LHCN-M2 (cell line): ENCODE measurements at places on chromosomes 12 and 14.

- no peak for DNase-seq
These were observed 82.1 kb upstream of the BDKRB2 start for GRCh38 chr14:96122496-96122895.

GRCh38 chr12:24751181-24751580, 197.7 kb downstream of the BCAT1 start:
- peak; percentile 10 for DNase-seq

DNA sequence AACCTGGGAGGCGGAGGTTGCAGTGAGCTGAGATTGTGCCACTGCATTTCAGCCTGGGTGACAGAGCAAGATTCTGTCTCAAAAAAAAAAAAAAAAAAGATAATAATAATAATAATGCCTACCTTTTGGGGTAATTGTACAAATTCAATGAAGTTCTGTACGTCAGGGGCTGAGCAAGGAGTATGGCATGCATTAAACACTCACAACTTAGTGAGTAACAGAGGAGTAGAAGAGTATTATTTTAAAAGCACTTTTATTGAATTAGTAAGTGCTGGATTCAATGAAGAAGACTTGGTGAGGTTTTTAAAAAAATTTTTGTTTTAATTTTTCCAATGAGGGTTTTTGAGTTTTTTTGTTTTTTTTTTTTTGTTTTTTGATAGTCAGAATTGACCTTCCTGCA, 783.6 kb upstream of the TBX3 start:
- no peak for DNase-seq

DNA sequence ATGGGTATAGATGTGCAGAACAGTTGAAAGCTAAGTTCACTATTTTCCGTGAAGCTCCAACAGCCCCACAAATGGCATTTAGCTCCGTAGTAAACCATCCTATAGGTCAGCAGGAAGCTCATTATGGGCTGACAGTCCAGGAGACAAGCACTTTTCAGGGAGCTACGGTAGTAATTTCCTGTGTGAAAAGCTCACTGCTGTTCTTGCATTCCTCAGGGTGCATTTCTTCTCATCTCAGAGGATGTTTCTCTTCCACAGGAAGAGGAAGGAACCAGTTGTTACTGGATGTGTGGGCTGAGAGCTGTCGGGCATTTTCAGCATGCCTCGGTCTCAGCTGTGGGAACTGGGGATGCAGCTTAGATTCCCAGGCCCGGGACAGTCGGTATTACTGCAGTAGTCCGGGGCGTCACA, 72.8 kb downstream of the GALNT4 start:
- DNase-seq = peak; percentile 89

GRCh38 chr14:89481196-89481595, 64.2 kb upstream of the FOXN3 start:
- no peak for DNase-seq

DNA sequence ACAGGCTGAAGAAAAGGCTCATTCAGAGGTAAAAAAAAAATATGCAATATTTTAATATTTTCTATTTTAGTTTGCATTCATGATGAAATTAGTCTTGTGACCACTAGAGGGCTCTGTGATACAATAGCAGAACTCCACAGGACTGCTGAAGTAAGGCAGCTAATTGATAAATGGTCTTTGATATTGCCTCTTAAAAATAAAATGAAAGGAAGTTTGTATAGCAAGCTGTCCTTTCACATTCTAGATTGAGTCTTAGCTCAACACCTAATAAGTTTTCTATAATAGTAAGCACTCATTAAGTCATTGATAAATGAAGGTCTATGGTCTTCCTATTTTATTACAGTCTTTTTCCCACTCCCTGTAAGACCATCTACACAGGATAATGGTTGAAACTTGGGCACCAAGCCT, 315.7 kb downstream of the NAV3 start:
- DNase-seq = peak; percentile 49

DNA sequence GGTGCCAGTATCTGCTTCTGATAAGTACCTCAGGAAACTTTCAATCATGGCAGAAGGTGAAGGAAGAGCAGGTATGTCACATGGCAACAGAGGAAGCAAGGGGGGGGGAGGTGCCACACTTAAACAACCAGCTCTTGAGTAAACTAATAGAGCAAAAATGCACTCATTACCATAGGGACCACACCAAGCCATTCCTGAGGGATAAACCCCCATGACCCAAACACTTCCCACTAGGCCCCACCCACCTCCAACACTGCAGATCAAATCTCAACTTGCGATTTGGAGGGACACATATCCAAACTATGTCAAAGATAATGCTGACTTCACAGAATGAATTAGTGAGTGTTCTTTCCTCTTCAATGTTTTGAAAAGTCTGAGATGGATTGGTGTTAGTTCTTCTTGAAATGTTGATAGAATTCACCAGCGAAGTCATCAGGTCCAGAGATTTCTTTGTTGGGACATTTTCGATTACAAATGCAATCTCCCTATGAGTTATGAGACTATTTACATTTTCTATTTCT, 16.6 kb downstream of the TFCP2 start:
- no peak for DNase-seq

- no peak for DNase-seq
These were observed 104.2 kb downstream of the C12orf50 start for GRCh38 chr12:87925021-87925420.

- no peak for DNase-seq
These were observed 11.2 kb upstream of the IFNG start for GRCh38 chr12:68170726-68171125.

GRCh38 chr14:70002589-70003346, 123.6 kb downstream of the SMOC1 start:
- DNase-seq = no peak

GRCh38 chr12:51839310-51839947, 9.1 kb downstream of the FIGNL2 start:
- no peak for DNase-seq

- no peak for DNase-seq
These were observed 134.0 kb upstream of the CPSF6 start for GRCh38 chr12:69105101-69105962.

DNA sequence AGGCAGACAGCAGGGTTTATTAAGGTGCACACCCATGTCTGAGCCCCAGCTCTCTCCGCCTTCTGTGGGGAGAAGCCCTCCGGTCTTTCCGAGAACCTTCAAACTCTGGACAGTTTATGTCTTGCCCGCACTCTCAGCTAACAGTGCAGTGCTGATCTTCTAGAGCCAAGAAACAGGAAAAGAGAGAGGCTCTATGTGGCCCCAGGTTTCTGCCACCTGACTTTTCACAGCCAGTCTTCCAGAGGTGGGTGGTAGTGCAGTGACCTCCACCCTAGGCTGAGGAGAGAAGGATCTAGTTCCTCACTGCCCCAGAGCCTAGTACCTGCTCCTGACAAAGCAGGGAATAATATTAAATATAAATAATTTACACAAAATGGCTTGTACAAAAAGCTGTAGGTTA, 4.0 kb upstream of the SLC22A17 start:
- DNase-seq = no peak

DNA sequence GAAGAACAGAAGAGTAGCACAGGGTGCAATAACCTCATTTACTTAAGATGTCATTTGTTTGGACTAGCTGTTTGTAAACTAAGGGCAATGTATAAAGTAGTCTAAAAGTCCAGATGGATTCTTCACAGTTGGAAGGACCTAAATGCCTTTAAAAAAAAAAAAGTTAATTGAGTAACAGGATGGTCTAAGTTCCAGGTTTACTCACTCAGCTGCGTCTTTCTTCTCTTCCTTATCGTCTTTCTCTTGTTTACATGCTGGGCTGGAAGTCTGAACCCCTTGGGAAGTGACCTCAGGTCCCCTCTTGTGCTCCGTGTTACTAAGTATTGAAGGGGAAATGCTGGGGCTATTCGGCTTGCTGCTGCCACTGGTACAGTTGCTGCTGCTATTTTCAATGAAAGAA, 82.5 kb downstream of the SH2B3 start:
- DNase-seq = no peak

DNA sequence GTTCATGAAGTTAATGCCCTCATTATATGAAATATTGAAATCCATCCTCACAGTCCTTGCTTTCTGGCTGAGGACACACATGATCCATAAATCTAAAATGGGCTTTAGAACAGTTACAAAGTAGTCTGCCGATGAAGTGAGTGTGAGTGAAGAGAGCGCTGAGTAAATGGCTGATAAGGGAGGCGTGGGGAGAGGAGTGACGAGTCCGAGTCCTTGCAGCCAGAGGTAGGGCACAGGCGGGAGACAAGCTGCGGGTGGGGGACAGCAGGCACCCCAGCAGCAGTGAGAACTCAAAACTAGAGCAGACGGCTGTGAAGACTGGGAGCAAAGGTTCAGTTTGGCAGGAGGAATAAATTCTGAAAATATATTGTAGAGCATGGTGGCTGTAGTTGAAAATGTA, 140.1 kb upstream of the ATP2B1 start:
- no peak for DNase-seq

DNA sequence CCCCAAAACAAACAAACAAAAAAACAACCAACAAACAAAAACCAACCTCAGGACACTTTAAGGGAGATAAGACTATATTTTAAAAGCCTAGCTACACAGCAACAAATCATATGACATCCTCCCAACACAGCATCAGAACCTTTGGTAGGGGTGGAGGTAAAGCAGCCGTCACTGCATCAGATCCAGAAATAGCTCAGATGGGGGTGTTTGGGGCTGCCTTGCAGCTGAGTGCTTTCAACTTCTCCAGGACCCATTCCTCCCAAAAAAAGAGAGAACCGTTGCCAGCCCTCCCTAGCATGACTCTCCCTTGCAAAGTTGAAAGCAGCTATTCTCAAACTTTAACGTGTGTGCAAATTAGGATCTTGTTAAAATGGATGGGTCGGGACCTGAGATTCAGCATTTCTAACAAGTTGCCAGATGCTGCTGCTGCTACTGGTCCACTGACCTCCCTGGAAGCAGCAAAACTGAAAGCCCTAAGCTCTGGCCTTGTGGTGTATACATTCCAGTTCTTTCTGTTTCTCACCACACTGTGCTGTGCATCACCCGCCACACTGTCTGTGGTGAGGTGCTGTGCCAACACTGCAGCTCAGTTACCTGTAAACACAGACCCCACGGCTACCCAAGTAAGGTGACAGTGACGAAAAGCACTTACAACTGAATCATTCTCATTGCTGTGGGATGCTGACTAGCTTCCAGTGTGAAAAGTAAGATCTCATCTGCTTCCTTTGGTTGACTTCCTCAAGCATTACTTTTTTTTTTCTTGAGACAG, 54.0 kb downstream of the SLC38A1 start:
- DNase-seq = peak; percentile 5

- DNase-seq = no peak
These were observed 115.2 kb upstream of the BCAT1 start for GRCh38 chr12:25063873-25064628.

GRCh38 chr12:59890896-59891579, 295.2 kb downstream of the SLC16A7 start:
- no peak for DNase-seq

- DNase-seq = no peak
These were observed 17.8 kb upstream of the LGALS3 start for GRCh38 chr14:55111122-55111708.

GRCh38 chr14:99749142-99749541, 44.1 kb upstream of the EML1 start:
- DNase-seq = no peak

GRCh38 chr12:145369-145960, 68.5 kb downstream of the SLC6A12 start:
- no peak for DNase-seq
